ENCODE measurements at places on chromosomes 4 and X. TPM values are rescaled to one million over a fixed set of nuclear protein-coding genes. Genes with fewer than 3 reads are reported as not detected.

HTR2C gene
- not detected for total RNA-seq

DCAF16 gene
- total RNA-seq, result 88.5 TPM

HSD17B13 gene
- 0.17 TPM for total RNA-seq

AKAP14 gene
- total RNA-seq, result not detected

DNA sequence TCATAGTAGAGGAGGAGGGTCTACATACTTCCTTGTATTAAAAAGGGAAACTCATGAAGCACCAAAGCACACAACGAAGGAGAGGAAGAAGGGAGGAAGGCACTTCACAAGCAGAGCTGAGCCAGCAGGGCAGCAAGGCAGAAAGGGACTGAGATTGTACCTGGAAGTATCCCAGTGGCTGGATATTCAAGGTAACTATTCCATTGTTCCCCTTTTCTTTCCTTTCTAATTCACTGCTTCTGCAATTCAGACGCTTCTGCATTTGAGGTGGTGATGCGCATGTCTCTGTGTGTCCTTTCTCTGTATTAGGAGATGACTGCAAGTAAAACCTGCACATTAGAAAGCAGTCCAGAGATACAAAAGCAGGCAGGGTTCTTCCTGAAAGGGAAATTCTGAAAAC lies 54.9 kb downstream of the UBQLN2 start:
- no peak for DNase-seq

- DNase-seq, result no peak
These were observed 14.7 kb downstream of the SORCS2 start for GRCh38 chr4:7206911-7207567.

Measured in CD4-positive, alpha-beta T cell (primary cell).